Left hindlimb (tissue), 1 donor: ENCODE measurements at places on chromosomes 6 and 20.

GRCh38 chr6:166488076-166488685 lies 98.3 kb downstream of the RAMACL start:
- DNase-seq: peak; percentile 60

GRCh38 chr6:19325335-19325789 lies 511.8 kb upstream of the ID4 start:
- peak; percentile 58 for DNase-seq

DNA sequence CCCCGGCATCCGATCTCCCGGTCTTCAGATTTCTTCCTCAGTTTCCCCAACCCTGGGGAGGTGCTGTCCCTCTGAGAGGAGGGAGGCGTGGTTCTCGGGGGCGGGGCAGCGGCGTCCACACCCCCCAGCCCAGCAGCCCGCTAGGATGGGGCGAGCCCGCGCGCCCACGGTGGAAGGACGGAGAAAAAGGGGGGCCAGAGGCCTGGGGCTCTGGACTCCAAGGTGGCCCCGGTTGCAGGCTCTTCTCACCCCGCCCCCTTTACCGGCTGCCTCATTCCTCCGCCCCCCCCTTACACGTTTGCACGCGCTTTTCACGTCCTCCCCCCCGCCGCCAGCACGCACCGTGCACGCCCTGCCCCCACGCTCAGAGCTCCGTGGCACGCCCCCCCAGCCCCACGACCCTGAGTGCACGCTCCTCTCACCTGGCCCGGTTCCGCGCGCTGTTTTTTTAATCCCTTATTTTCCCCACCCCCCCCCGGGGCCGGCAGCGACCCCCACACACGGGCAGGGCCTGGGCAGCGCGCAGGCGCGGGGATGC lies 402 bp downstream of the ZBTB12 start:
- DNase-seq: peak; percentile 79

DNA sequence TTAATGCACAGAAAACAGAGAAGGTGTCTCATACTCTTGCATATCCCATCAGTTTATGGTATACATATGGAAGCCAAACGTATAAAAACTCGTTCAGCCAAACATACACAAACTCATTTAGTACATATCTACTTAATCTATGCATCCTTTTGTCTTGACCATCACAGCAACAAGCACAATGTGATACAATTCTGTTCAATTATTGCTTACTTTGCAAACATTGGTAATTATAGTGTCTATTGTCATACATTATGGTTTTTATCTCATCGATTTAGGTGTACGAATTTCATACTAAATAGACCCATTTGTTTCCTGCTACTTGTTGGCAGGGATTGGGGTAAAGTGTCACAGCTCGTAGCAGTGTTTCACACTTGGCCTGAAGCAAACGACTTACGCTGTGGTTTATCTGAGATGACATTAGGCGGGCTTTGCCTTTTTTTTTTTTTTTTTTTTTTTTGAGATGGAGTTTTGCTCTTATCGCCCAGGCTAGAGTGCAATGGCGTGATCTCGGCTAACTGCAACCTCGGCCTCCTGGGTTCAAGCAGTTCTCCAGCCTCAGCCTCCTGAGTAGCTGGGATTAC lies 425.9 kb upstream of the JARID2 start:
- DNase-seq: no peak

GRCh38 chr6:148494226-148494625 lies 151.6 kb downstream of the SASH1 start:
- no peak for DNase-seq

- DNase-seq: peak; percentile 33
Observed at GRCh38 chr6:113813142-113813541, 44.0 kb upstream of the MARCKS start.

- no peak for DNase-seq
Observed at GRCh38 chr6:10838794-10839333, 525 bp upstream of the MAK start.

DNA sequence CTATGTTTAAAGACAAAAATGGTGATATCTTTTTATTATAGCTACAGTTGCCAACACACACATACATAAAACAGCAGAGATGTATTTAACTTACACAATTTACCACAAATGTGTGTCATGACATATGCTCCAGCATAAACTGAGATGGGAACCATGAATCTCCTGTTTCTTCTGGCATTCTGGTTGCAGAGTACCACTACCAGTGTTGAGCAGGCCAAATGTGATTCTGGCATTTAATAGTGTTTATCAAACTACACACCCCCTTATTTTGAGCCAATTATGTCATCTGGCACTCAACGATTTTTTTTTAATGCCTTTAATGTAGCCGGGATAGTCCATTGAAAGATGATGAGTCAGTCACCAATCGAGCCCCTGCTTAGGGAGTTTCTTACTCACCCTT lies 59.0 kb upstream of the TPD52L1 start:
- no peak for DNase-seq

DNA sequence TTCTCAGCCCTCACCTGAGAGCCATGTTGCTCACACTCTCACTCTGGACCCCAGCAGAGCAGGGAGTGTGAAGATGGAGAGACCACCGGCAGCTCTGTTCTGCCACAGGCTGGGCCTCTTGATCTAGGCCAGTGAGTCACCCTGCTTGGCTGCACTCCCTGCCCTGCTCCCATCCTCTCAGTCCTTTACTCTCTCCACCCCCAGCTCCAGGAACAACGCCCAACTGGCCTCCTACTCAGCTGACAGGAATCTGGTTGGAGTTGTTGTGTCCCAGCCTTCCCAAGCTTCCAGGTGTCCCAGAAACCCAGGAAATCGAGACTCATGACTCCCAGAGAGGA lies at the start of gene PSORS1C1:
TSS of gene PSORS1C1 (plus strand) at position 260 of the 338 bp plus-strand sequence. CDS start 14,833 bp downstream, outside the sequence.
- DNase-seq: peak; percentile 78

- DNase-seq: no peak
Observed at GRCh38 chr6:104281370-104281769, 578.3 kb downstream of the HACE1 start.

GRCh38 chr6:135149376-135149775 lies 31.7 kb upstream of the MYB start:
- no peak for DNase-seq

GRCh38 chr20:38447251-38447661 lies 12.1 kb upstream of the SNHG17 start:
- DNase-seq: no peak

DNA sequence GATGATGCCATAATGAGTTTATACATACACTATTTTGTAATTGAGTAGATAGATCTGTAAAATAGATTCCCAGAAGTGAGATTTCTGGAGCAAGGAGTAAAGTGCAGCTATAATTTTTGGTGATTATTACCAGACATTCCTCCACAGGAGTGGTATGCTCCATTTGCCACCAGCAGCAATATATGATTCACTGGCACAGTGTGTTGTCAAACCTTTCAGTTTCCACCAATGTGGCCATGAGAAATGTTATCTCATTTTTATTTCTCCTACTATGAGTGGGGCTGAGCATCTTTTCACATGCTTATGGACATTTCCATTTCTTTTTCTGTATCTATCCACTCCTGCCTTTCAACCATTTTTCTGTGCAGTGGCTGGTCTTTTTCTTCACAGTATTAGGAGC lies 70.5 kb downstream of the GPR63 start:
- DNase-seq: no peak

GRCh38 chr6:127868338-127868737 lies 32.5 kb downstream of the THEMIS start:
- DNase-seq: no peak

- no peak for DNase-seq
Observed at GRCh38 chr6:94065707-94066337, 646.5 kb upstream of the EPHA7 start.

- DNase-seq: no peak
Observed at GRCh38 chr6:98782772-98783171, 51.6 kb upstream of the POU3F2 start.

- DNase-seq: no peak
Observed at GRCh38 chr6:45326698-45327417, 1.3 kb upstream of the RUNX2 start.

- DNase-seq: no peak
Observed at GRCh38 chr6:108207013-108207412, 41.2 kb downstream of the NR2E1 start.

- DNase-seq: no peak
Observed at GRCh38 chr20:32885952-32886351, 27.2 kb downstream of the EFCAB8 start.

- DNase-seq: no peak
Observed at GRCh38 chr6:14802514-14803160, 443.2 kb upstream of the JARID2 start.

GRCh38 chr20:3661814-3662665 lies 1.2 kb downstream of the GFRA4 start:
- no peak for DNase-seq

- no peak for DNase-seq
Observed at GRCh38 chr6:3458706-3459421, 2.0 kb upstream of the SLC22A23 start.

GRCh38 chr20:6530779-6531315 lies 236.6 kb upstream of the BMP2 start:
- no peak for DNase-seq

DNA sequence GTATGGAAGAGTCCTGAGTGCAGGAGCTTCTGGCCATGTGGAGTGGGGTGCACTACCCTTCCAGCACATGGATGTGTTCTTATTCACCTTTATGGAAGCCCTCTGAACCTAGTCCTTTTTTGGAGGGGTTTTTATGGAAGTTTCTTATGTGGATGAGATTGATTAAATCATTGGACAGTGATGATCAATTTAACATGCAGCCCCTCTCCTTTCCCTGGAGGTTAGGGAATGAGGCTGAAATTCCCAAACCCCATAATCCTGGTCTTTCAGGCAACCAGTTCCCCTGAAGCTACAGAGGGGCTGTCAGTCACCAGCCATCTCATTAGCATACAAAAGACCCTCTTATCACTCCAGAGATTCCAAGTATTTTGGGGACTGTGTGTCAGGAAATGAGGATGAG lies 183.9 kb upstream of the MAP3K7 start:
- DNase-seq: no peak

GRCh38 chr6:145801021-145801420 lies 13.6 kb downstream of the FBXO30 start:
- DNase-seq: no peak

- DNase-seq: no peak
Observed at GRCh38 chr6:33183071-33183683, 9.1 kb downstream of the COL11A2 start.

GRCh38 chr6:104858642-104859041 lies 1.1 kb downstream of the HACE1 start:
- no peak for DNase-seq

GRCh38 chr6:147508042-147508865 lies at the start of gene SAMD5:
TSS of gene SAMD5 (plus strand) at chr6:147508690. CDS start at chr6:147508929, 239 bp downstream.
- peak; percentile 87 for DNase-seq

DNA sequence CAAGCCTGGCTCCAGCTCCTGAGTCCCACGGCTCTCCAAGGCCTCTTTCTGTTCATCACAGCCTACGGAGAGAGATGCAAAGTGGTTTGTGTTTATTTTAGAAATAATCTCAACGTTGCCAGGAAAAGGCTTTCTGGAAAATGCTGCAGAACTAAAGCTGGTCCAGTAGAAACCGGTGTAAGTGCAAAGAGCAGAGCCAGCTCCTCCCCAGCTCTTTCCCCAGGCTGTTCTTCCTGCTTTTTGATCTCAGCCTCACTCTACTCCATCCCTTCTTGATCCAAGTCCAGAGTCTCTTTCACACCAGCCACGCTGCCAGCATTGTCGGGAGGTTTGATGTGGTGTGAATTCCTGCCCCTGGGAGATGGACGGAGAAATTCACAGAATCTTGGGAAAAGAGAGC lies 69.8 kb downstream of the TMEM170B start:
- peak; percentile 56 for DNase-seq

DNA sequence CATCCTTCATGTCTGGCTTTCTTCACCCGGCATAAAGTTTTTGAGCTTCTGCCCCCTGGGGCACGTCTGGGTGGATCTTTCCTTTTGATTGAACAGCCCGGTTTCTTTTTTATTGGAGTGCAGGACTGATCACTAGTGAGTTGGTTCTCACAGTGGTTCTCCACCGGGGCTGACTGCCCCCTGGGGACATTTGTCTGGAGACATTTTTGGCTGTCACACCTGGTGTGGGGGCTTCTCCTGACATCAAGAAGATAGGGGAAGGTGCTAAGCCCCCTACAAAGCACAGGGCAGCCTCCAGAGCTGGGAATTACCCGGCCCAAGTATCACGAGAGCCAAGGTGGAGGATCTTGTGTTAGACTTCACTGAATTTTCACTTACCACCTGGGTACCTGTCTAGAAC lies 25.7 kb upstream of the IRF4 start:
- DNase-seq: no peak

DNA sequence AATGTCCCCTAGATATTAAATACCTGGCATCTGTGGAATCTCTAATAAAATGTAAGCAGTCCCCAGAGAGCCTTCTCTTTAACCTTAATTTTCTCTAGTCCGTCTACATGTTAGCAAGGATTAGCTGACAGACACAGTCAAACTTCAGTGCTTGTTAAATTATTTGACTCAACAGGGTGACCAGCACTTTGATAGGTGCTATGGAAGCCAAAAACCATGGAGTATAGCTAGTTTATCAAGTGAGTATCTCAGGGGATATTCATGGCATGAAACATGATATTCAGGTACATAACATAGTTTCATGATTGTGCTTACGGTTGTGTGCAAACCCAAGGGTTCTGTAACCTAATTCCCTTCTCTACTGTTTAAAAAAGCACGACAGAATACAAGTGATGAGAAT lies 3.9 kb downstream of the RHAG start:
- no peak for DNase-seq

GRCh38 chr6:11711003-11711983 lies 67.3 kb downstream of the ADTRP start:
- no peak for DNase-seq

GRCh38 chr20:24314053-24314452 lies 155.4 kb upstream of the SYNDIG1 start:
- no peak for DNase-seq

- DNase-seq: peak; percentile 55
Observed at GRCh38 chr6:136526196-136526930, 23.9 kb downstream of the MAP7 start.

GRCh38 chr6:105178110-105178509 lies 1.7 kb downstream of the POPDC3 start:
- DNase-seq: no peak

- no peak for DNase-seq
Observed at GRCh38 chr6:46218457-46218856, 47.7 kb upstream of the ENPP5 start.

DNA sequence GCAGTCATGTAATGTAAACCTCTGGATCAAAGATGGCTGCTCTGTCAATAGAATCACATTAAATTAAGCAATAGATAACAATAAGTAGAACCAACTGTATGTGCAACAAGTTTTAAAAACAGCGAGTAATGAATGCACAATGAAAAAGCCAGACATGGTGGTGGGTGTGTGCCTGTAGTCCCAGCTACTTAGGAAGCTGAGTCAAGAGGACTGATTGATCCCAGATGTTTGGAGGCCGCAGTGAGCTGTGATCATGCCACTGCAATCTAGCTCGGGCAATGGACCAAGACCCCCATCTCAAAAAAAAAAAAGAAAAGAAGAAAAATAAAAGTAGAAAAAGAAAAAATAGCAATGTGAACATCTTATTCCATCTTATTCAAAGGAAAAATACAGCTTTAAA lies 558.7 kb upstream of the MMS22L start:
- no peak for DNase-seq

DNA sequence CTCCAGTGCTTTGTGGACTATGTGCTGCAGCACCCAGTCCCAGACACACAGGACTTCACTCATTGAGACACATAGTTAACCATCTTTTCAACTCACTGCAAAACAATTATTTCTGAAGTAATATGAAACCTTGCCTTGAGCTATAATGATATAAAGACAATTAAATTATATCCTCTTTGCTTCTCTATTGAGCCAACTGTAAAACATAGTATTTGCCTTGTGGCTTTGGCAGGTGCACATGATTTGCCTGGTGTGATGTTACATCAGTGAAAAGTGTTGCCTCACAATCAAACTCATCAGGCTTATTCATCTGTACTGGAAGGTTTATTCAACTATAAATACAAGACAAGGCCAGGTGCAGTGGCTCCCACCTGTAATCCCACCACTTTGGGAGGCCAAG lies 80.6 kb downstream of the NCOA7 start:
- DNase-seq: no peak
